ENCODE measurements at places on chromosomes 4 and X.

- DNase-seq = no peak
Observed at GRCh38 chr4:165361810-165362209, 17.0 kb upstream of the CPE start.

DNA sequence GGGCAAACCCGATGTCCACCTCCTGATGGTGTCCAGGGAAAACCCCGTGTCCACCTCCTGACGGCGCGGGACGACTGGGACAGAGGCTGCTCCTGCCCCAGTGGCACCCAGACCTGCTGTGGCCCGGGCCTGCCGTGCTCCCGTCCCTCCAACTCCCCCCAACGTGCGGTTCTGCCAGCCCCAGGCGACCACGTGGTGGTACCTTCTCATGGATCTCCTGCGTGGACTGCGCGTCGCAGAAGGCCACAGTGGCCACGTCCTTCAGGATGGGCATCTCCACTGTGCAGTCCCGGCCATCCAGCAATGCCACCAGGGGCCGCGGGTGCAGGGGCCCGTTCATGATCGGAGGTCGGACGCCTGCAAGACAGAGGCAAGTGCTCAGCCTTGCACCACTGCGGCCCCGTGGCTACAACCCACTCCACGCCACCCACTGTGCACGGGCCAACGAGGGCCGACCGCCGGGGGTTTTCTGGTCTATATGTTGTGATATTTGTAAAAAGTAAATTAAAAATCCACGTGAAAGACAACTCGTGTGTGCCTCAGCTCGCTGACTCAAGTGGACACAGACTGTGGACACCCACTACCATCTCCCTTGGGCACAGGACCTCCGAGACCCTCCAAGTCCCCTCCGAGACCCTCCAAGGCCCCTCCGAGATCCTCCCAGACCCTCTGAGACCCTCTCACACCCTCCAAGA is 10.8 kb downstream of the CTBP1 start:
- no peak for DNase-seq

DNA sequence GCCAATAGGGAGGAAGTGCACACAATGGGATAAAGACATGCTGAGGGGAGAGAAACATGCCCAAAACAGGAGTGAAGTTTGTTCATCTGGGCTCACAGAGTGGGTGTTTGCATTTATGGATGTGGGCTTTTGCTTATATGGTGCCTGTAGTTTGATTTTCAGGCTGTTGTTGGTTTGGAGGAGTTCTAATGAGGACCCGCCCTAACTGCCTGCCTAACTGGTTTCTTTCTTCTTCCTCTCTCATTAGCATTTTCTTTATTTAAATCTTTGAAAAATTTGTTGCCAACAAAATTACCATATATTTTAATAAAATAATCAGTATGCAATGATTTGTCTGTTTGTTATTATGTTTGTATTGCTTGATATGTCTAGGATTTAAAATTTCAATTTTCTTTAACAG is 1965.8 kb downstream of the C4orf33 start:
- no peak for DNase-seq

GRCh38 chr4:42781315-42781714 is 111.2 kb upstream of the GRXCR1 start:
- DNase-seq = no peak

GRCh38 chr4:15963001-15963451 is at the start of gene FGFBP2:
Gene FGFBP2 (minus strand): TSS chr4:15963175. CDS start chr4:15963129, 46 bp downstream.
- no peak for DNase-seq

DNA sequence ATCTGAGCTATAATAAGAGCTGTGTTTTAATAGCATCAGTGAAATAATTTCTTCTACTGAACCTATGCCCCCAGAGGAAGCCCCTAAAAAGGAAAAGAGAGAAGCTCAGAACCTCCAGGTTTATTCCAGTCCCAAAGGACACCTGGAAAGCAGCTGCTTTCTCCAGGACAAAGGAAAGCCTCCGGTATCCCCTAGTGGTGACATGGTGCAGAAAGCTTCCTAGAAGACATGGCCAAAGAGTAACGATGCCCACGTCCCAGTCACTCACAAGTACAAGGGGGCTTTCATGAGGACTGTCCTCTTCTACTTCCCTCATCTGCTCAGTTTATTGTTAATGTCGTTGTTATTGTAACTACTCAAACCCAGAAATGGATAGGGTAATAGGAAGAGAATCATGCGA is 343.9 kb downstream of the UNC5C start:
- no peak for DNase-seq

- no peak for DNase-seq
Observed at GRCh38 chrX:18353931-18354368, 538 bp downstream of the SCML2 start.

- no peak for DNase-seq
Observed at GRCh38 chrX:150775569-150776350, 82.6 kb downstream of the MTMR1 start.

DNA sequence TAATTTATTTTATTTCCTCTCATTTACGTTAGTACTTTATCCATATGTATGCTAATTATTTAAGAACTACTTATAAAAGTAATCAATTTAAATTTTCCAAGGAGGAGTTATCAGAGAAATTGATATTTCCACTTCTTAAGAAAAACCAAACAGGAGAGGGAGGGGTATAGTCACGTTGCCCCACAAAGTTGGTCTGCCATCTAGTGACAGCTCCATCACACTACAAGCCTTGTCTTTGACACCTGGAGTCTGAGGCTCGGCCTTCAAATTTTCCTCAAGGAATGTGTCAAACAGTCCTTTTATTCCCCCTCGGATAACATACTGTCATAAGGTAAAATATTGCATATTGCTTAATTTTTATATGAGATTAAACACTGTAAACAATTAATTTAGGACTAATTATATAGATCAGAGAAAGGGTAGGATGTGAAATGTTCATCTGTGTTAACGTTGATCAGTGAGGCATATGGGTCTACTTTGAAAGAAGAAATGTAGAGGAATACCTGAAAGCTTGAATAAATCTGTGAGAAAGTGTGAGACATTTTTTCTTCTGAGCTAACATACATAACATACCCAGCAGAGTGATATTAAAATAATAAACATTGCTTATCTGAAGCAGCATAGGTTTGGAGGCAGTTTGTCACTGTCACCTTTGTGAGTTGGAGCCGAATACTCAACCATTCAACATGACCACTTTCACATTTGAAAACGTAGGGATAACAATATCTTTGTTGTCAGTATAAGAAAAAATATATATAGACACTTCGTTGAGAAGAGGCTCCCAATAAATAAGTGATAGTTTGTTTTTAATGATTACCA is 114.4 kb downstream of the GLRA3 start:
- no peak for DNase-seq

GRCh38 chrX:72015383-72015782 is 104.7 kb downstream of the NHSL2 start:
- no peak for DNase-seq

Data from GOT3 (cell line).